Right ventricle myocardium inferior (tissue), 1 donor: ENCODE measurements at places on chromosomes 11 and 22. TPM values are rescaled to one million over a fixed set of nuclear protein-coding genes. Genes with fewer than 3 reads are reported as not detected.

WBP2NL gene
- total RNA-seq: 0.24 TPM

MS4A12 gene
- not detected for total RNA-seq

DCHS1 gene
- total RNA-seq: 10.7 TPM

OR51E2 gene
- total RNA-seq: 0.30 TPM

TH gene
- not detected for total RNA-seq

INS gene
- not detected for total RNA-seq

GSTT2B gene
- 4.6 TPM for total RNA-seq

RIMBP3B gene
- total RNA-seq: 0.08 TPM

PARVA gene
- 65.3 TPM for total RNA-seq

MMP7 gene
- not detected for total RNA-seq

OR5F1 gene
- total RNA-seq: not detected

TRIM49 gene
- total RNA-seq: not detected

ADAMTS8 gene
- total RNA-seq: 0.57 TPM

DDT gene
- total RNA-seq: 139 TPM

DDTL gene
- 1.5 TPM for total RNA-seq

OR5D13 gene
- not detected for total RNA-seq

BTG4 gene
- total RNA-seq: not detected

OR10A2 gene
- total RNA-seq: not detected

ANO1 gene
- 6.7 TPM for total RNA-seq

EXPH5 gene
- 2.2 TPM for total RNA-seq

TRPM5 gene
- total RNA-seq: not detected

ZDHHC13 gene
- 5.0 TPM for total RNA-seq

OR8D1 gene
- not detected for total RNA-seq

FOLR3 gene
- 1.7 TPM for total RNA-seq

OR56B1 gene
- not detected for total RNA-seq

JAML gene
- 3.3 TPM for total RNA-seq

ACR gene
- total RNA-seq: 0.27 TPM

RASL10A gene
- 1.1 TPM for total RNA-seq

MUC6 gene
- total RNA-seq: not detected

ANO5 gene
- 59.1 TPM for total RNA-seq

CHST1 gene
- 3.2 TPM for total RNA-seq

EMID1 gene
- 0.43 TPM for total RNA-seq

CASTOR1 gene
- 8.2 TPM for total RNA-seq
